Activated CD4-positive, alpha-beta T cell treated with anti-CD3 and anti-CD28 coated beads for 48 hours (primary cell): ENCODE measurements at places on chromosomes 12 and 14.

GRCh38 chr14:99602054-99602787 is 1.8 kb downstream of the CCDC85C start:
- no peak for DNase-seq

DNA sequence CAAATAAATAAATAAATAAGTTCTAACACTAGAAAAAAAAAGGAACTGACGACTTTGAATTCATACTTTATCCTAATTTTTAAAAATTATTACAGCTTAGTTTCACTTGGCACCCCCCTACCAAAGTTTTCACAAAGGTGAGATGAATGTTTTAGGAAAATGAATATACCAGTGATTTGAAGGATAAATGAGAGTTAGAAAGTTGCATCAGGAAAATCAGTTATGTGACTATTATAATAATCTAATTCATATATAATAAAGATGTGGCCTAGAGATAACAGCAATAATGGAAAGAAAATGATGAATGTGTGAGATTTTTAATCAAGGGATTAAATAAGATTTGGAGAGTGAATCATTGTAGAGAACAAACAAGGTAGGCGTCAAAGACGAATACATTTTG is 103.0 kb upstream of the RAP1B start:
- no peak for DNase-seq

GRCh38 chr12:101117842-101118241 is 92.2 kb downstream of the SLC5A8 start:
- DNase-seq, result no peak

- peak; percentile 11 for DNase-seq
These were observed 28.3 kb upstream of the ZFP36L1 start for GRCh38 chr14:68820999-68821683.

- no peak for DNase-seq
These were observed 59.0 kb downstream of the NTN4 start for GRCh38 chr12:95731519-95731958.

GRCh38 chr14:105913221-105913620 is 386.8 kb downstream of the TMEM121 start:
- DNase-seq, result no peak

GRCh38 chr12:91276509-91276908 is 93.9 kb upstream of the DCN start:
- no peak for DNase-seq

DNA sequence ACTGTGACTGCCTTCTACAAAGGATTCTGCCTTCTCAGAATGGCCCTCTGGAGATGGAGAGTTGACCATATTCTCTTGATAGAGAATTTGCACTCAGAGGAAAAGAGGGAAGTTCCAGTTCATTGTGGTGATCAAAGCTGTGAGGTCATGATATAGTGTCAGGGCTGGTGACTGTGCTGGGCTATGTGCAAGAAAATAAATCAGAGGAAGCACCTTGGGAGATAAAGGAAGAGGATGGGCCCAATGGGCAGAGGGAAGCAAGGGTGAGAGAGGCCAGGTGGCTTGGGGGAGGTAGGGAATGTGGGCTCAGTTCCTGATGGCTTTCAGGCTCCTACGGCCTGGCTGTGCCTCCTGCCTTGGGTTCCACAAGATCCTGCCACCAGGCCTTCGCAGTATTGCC is 145.8 kb downstream of the SLC8A3 start:
- DNase-seq, result no peak

DNA sequence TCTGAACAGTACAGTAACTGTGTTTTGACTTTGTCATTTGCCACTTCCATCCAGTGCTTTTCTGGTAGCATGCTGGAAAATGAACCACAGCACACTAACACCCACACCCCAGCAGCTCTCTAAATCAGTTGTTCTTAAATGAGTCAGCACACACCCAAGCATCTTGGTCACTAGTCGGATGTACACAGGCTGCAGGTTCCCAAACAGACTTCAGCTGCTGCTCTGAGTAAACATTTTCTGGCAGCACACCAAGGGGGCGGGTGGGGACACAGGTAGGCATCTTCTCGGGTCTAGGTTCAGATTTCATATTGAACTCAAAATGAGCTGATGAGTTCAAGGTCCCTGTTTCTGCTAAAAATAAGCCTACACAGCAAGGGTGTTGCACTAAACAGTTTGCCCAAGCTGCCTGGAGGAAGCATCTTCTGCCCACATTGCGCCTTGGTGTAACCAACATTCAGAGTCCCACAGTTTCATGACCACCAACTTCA is 39.8 kb downstream of the IFNG start:
- peak; percentile 84 for DNase-seq

DNA sequence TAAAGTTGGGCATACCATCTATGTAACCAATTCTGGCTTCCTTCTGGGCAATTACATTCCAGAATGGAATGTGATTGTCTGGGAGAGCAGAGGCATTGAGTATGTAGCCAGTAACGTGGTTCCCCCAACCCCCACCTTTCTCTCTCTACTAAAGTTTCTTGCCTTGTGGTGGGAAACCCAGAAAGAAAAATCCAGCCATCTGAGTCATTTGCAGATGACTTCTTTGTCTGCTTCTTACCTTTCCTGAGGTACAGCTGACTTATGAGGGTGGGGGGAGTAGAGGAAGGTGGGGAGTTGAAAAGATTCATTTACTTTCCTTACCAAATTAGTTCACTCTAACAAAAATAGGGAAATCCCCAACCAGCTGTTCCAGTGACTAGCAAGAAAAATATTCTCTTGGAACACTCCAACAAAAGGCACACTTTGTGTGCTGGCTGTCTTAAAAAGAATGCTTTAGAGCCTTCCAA is 112.1 kb upstream of the FRMD6 start:
- DNase-seq, result no peak

- no peak for DNase-seq
These were observed 41.3 kb downstream of the CDC42BPB start for GRCh38 chr14:103016071-103016470.
